Right atrium auricular region (tissue), 2 donors: ENCODE measurements at places on chromosomes 1 and 21. TPM values are rescaled to one million over a fixed set of nuclear protein-coding genes. Genes with fewer than 3 reads are reported as not detected.

Gene EVA1B
- 45.8 TPM for total RNA-seq

Gene SPATA45
- total RNA-seq = not detected

DNA sequence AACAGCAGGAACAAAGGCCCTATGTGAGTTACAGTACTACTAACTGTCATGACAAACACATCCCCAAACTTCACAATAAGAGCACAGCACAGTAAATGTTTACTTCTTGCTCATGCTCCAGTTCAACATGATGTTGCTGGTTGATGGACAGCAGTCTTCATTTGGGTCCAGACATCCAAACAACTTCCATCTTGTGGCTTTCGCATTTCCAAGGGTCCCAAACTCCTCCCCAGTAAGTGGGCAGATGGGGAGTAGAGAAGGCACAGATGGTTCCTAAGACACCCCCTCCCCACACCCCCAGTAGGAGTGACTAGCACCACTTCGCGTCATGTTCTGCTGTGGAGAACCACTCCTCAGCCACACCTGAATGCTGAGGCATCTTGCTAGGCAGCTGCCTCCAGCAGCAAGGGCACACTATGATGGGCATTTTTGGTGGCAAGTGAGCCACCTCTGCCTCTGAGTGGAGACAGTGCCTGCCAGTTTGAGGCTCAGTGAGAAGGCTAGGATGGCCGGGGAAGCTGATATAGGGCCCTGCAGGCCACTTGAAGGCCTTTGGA lies 32.7 kb upstream of the CD2 start:
- DNase-seq = no peak
- H3K27me3 ChIP-seq = no peaks in the 10 kb centered on the region
- no peak overlapping the region for H3K4me3 ChIP-seq
- no peak overlapping the region for H3K27ac ChIP-seq

GRCh38 chr1:203462143-203462542 lies 13.5 kb upstream of the PRELP start:
- no peaks in the 10 kb centered on the region for H3K36me3 ChIP-seq
- no peaks in the 10 kb centered on the region for H3K27me3 ChIP-seq
- no peaks in the 10 kb centered on the region for H3K4me1 ChIP-seq
- H3K4me3 ChIP-seq = no peak overlapping the region
